ENCODE measurements at places on chromosomes 3 and 15. TPM values are rescaled to one million over a fixed set of nuclear protein-coding genes. Genes with fewer than 3 reads are reported as not detected.

The ARRDC4 gene
- total RNA-seq = 6.9 TPM

The IGDCC3 gene
- 30.7 TPM for total RNA-seq

The MRPL3 gene
- 199 TPM for total RNA-seq

The DET1 gene
- total RNA-seq = 8.6 TPM

The DLEC1 gene
- total RNA-seq = 0.19 TPM

The SEMA6D gene
- 0.97 TPM for total RNA-seq

The SLC22A14 gene
- total RNA-seq = not detected

The GATA2 gene
- 0.83 TPM for total RNA-seq

The TNNC1 gene
- total RNA-seq = 6.5 TPM

The TTLL13 gene
- total RNA-seq = not detected

The SPATA12 gene
- total RNA-seq = 0.10 TPM

The HRH1 gene
- total RNA-seq = 0.35 TPM

The RAB11A gene
- 239 TPM for total RNA-seq

- no peak overlapping the region for H3K27ac ChIP-seq
- H3K4me3 ChIP-seq = no peak overlapping the region
- H3K4me1 ChIP-seq = no peaks in the 10 kb centered on the region
- no peaks in the 10 kb centered on the region for H3K36me3 ChIP-seq
Measured at GRCh38 chr3:189324538-189325138, 152.9 kb downstream of the TPRG1 start.

DNA sequence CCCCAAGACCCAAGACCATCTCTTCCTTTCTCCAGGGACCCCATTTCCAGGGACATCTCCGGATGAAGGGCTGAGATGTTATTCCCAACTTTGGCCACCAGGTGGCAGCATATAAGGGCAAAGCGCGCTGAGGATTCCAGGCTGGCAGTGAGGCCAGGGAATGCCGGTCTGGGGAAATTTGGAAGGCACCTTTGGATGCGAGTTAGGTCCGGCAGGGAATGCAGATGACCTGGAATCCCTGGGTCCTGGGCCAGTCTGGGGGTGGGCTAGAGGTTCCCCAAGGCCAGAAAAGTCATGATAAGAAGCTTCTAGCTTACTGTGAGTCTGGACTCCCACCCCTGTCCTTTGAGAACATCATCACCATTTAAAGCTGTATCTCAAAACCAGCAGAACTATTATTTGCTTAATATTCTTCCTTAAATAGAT, 1.6 kb upstream of the CHST13 start:
- H3K4me3 ChIP-seq = no peak overlapping the region
- DNase-seq = peak; percentile 88
- no peaks in the 10 kb centered on the region for H3K36me3 ChIP-seq
- no peak overlapping the region for H3K27ac ChIP-seq
- peaks cover 16% of the 10 kb centered on the region for H3K27me3 ChIP-seq
- 0 out of 2 replicates have a peak, but pooled peaks cover 4% of the 10 kb centered on the region for H3K4me1 ChIP-seq

GRCh38 chr15:57859130-57859685, 152.7 kb downstream of the POLR2M start:
- no peak overlapping the region for H3K4me3 ChIP-seq
- no peak for DNase-seq
- no peaks in the 10 kb centered on the region for H3K36me3 ChIP-seq
- H3K4me1 ChIP-seq = no peaks in the 10 kb centered on the region

- H3K4me1 ChIP-seq = no peaks in the 10 kb centered on the region
- H3K36me3 ChIP-seq = no peaks in the 10 kb centered on the region
- DNase-seq = no peak
- H3K4me3 ChIP-seq = no peak overlapping the region
Measured at GRCh38 chr3:22615790-22616189, 587.3 kb upstream of the UBE2E2 start.

- H3K4me1 ChIP-seq = peaks cover 23% of the 10 kb centered on the region
- peaks cover 63% of the 10 kb centered on the region for H3K27me3 ChIP-seq
Measured at GRCh38 chr3:197828-198491, 1.4 kb downstream of the CHL1 start.

- H3K27me3 ChIP-seq = no peaks in the 10 kb centered on the region
- H3K4me3 ChIP-seq = no peak overlapping the region
- no peak overlapping the region for H3K27ac ChIP-seq
- no peaks in the 10 kb centered on the region for H3K4me1 ChIP-seq
Measured at GRCh38 chr3:185479373-185479945, 19.4 kb downstream of the TMEM41A start.

DNA sequence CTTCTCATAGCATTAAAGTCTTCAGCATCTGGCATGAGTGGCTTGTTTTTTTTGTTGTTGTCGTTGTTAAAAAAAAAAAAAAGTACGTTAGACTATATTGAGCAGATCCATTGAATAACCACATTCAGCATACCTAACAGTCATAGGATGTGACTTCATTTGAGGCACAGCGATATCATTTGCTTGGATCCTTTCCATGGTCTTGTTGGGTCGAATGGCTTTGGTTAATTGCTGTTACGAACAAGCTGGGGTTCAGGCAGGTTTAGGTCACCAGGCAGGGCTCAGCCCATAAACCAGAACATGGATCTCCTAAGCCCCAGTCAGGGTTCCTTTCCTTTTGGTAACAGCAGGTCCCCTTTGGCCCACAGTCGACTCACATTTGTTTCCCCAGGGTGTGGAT, 76.2 kb downstream of the POLR2M start:
- H3K27me3 ChIP-seq = no peaks in the 10 kb centered on the region
- no peak overlapping the region for H3K4me3 ChIP-seq
- no peak overlapping the region for H3K27ac ChIP-seq
- DNase-seq = no peak

- H3K36me3 ChIP-seq = no peaks in the 10 kb centered on the region
- no peak overlapping the region for H3K4me3 ChIP-seq
- no peak overlapping the region for H3K27ac ChIP-seq
- DNase-seq = no peak
- no peaks in the 10 kb centered on the region for H3K27me3 ChIP-seq
- H3K4me1 ChIP-seq = peaks cover 3% of the 10 kb centered on the region
Measured at GRCh38 chr3:9209777-9210176, 39.7 kb downstream of the SRGAP3 start.

DNA sequence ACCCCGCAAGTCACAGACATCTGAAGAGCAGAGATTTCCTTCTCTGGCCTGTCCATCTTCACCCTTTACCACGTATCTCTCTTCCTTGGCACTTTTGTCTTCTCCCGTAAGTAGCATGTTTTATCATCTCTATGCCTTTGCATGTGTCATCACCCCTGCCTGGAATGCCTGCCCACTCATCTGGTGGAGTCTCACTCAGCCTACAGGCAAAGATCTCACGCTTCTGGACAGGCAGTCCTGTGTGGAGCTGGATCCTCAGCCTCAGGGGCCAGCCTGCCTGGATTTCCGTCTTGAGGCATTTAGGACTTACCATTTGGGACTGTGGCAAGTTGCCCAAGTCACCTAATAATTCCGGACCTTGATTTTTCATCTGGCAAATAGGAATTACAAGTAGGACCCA, 114.3 kb upstream of the CACNA2D3 start:
- H3K4me3 ChIP-seq = no peak overlapping the region
- DNase-seq = no peak
- H3K4me1 ChIP-seq = peaks cover 13% of the 10 kb centered on the region
- no peaks in the 10 kb centered on the region for H3K27me3 ChIP-seq
- no peaks in the 10 kb centered on the region for H3K36me3 ChIP-seq

DNA sequence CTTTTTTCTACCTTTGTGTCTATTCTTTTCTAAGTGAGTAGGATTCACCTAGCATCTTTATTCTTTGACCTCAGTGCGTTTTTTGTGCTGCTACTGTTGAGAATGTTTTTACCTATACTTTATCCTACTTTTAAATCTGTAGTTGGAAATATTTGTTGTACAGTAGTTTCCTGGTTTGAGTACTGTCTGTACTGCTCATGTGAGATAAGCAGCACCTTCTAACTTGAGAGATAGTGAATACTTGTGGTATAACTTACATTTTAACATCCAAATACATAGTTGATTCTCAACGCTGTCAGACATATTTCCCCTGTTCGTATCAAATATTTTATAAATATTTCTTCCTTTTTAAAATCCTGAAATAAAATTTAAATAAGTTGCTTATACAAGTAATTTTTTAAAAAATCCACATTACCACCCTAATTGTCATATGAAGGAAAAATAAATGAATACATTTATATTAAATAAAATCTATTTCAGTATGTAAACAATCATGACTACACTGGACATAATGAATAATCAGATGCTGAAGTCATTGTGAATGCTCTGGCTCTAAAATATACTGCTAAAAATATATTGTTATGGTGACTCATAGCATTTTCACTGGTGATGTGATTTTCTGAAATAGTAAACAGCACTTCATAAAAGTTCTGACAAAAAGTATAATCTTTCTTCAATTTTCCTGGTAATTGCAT, 17.4 kb downstream of the ATP11B start:
- H3K4me3 ChIP-seq = no peak overlapping the region
- no peak for DNase-seq
- H3K27me3 ChIP-seq = no peaks in the 10 kb centered on the region
- H3K36me3 ChIP-seq = no peaks in the 10 kb centered on the region
- no peak overlapping the region for H3K27ac ChIP-seq

GRCh38 chr3:190585805-190586630, 72.1 kb downstream of the IL1RAP start:
- no peaks in the 10 kb centered on the region for H3K27me3 ChIP-seq
- no peak overlapping the region for H3K4me3 ChIP-seq
- 0 out of 2 replicates have a peak, but pooled peaks cover 9% of the 10 kb centered on the region for H3K4me1 ChIP-seq
- H3K27ac ChIP-seq = no peak overlapping the region
- DNase-seq = peak; percentile 63
- H3K36me3 ChIP-seq = no peaks in the 10 kb centered on the region

- no peak overlapping the region for H3K27ac ChIP-seq
- peaks cover 36% of the 10 kb centered on the region for H3K27me3 ChIP-seq
- no peak overlapping the region for H3K4me3 ChIP-seq
- H3K4me1 ChIP-seq = peaks cover 52% of the 10 kb centered on the region
- no peak for DNase-seq
- H3K36me3 ChIP-seq = no peaks in the 10 kb centered on the region
Measured at GRCh38 chr3:117404141-117404540, 694.6 kb downstream of the TUSC7 start.

DNA sequence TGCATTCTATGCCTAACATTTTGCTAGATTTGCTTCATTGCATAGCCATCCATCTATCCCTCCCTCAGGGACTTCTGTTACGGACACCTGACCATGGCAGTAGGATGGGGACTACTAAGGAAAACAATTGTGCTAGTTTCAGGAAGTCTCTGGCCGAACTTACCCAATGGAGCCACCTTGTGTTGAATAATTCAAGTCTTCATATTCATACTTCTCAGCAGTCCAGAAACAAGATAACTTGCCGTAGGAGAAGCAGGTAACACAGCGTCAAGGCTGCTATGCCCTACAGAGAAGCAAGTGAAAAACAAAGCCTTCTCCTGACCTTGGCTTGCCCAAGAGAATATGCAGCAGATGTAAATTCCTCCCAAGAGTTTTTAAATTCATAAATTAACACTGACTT, 685.3 kb downstream of the GRM7 start:
- peaks cover 5% of the 10 kb centered on the region for H3K4me1 ChIP-seq
- DNase-seq = no peak
- no peak overlapping the region for H3K27ac ChIP-seq
- no peak overlapping the region for H3K4me3 ChIP-seq

- H3K27me3 ChIP-seq = no peaks in the 10 kb centered on the region
- no peak within 1 kb of the TSS for H3K4me3 ChIP-seq
Measured at GRCh38 chr3:141368062-141368924, at the start of gene ZBTB38. Gene ZBTB38 (plus strand): TSS chr3:141368504. CDS start chr3:141442389, 73,885 bp downstream.

- peaks cover 56% of the 10 kb centered on the region for H3K36me3 ChIP-seq
- peak overlapping the region; percentile 99 for H3K27ac ChIP-seq
- H3K4me3 ChIP-seq = peak overlapping the region; percentile 47
- no peaks in the 10 kb centered on the region for H3K27me3 ChIP-seq
- DNase-seq = no peak
- peaks cover 31% of the 10 kb centered on the region for H3K4me1 ChIP-seq
Measured at GRCh38 chr3:134364936-134365765, 9.1 kb downstream of the AMOTL2 start.

- H3K4me1 ChIP-seq = no peaks in the 10 kb centered on the region
- no peaks in the 10 kb centered on the region for H3K36me3 ChIP-seq
- H3K27ac ChIP-seq = no peak overlapping the region
- H3K27me3 ChIP-seq = no peaks in the 10 kb centered on the region
- H3K4me3 ChIP-seq = no peak overlapping the region
Measured at GRCh38 chr3:191809326-191809949, 348.5 kb downstream of the PYDC2 start.

- no peak overlapping the region for H3K27ac ChIP-seq
- DNase-seq = no peak
- H3K4me1 ChIP-seq = peaks cover 72% of the 10 kb centered on the region
- peaks cover 3% of the 10 kb centered on the region for H3K36me3 ChIP-seq
- no peaks in the 10 kb centered on the region for H3K27me3 ChIP-seq
Measured at GRCh38 chr3:185753354-185753753, 71.5 kb downstream of the IGF2BP2 start.

DNA sequence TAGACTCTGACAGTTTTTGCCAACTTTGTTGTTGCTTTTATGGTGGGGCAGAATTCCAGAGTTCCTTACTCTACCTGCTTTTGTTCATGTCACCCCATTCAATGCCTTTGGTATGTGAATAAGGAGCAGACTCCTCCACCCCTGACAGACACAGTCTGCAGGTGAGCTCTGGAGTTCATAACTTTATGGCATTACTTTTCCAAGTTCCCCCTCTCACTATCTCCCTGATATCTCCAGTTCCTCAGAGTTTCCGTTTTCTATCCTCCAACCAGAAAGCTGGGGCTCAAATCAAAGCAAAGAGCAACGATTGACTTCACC, 23.1 kb upstream of the MTMR10 start:
- no peak for DNase-seq
- peaks cover 10% of the 10 kb centered on the region for H3K4me1 ChIP-seq

- no peaks in the 10 kb centered on the region for H3K27me3 ChIP-seq
- peak overlapping the region; percentile 34 for H3K4me3 ChIP-seq
- peak overlapping the region; percentile 82 for H3K27ac ChIP-seq
- H3K36me3 ChIP-seq = no peaks in the 10 kb centered on the region
Measured at GRCh38 chr15:73786538-73786937, 33.4 kb upstream of the INSYN1 start.

DNA sequence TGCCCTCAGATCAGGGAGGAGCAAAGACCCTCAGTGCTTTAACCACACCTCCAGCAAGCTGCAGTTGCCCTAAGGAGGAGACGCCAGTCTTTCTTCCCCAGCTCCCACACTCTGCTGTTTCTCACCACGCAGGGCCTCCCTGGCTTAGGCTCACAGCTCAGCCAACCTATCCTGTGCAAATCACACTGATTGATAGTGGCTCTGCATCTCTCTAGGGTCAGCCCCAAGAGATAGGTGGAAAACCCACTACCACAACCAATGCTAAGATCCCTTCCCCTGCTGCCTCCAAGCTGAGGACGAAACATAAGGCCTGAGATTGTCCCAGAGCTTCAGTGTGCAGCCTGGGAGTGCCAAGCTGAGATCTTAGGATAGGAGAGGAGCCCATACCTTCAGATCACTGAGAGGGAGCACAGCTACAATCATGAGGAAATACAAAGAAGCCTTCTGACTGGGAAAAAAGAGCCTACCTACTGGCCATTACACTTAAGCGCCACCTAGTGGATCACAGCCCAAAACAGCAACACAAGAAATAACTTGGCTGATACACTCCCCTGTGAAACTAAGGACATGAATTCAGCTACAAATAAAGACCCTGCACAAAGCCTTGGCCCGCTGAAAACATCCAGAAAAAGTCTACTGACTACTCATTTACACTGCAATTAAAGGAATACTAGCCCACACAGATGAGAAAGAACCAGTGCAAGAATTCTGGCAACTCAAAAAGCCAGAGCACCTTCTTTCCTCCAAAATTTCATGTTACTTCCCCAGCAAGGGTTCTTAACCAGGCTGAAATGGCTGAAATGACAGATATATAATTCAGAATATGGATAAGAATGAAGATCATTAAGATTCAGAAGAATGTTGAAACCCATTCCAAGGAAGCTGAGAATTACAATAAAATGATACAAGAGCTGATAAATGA, 271.5 kb upstream of the DCBLD2 start:
- H3K4me1 ChIP-seq = no peaks in the 10 kb centered on the region
- no peak overlapping the region for H3K27ac ChIP-seq
- H3K4me3 ChIP-seq = no peak overlapping the region
- H3K36me3 ChIP-seq = no peaks in the 10 kb centered on the region

Measured in GM23338 (cell line).